Type B pancreatic cell (in vitro differentiated cells): ENCODE measurements at places on chromosomes 2 and 18. TPM values are rescaled to one million over a fixed set of nuclear protein-coding genes. Genes with fewer than 3 reads are reported as not detected.

GRCh38 chr18:36046898-36047297 lies 20.5 kb downstream of the RPRD1A start:
- DNase-seq: no peak

Gene ABCB11
- 0.24 TPM in 1 of 2 replicates, not detected in the other for total RNA-seq

DNA sequence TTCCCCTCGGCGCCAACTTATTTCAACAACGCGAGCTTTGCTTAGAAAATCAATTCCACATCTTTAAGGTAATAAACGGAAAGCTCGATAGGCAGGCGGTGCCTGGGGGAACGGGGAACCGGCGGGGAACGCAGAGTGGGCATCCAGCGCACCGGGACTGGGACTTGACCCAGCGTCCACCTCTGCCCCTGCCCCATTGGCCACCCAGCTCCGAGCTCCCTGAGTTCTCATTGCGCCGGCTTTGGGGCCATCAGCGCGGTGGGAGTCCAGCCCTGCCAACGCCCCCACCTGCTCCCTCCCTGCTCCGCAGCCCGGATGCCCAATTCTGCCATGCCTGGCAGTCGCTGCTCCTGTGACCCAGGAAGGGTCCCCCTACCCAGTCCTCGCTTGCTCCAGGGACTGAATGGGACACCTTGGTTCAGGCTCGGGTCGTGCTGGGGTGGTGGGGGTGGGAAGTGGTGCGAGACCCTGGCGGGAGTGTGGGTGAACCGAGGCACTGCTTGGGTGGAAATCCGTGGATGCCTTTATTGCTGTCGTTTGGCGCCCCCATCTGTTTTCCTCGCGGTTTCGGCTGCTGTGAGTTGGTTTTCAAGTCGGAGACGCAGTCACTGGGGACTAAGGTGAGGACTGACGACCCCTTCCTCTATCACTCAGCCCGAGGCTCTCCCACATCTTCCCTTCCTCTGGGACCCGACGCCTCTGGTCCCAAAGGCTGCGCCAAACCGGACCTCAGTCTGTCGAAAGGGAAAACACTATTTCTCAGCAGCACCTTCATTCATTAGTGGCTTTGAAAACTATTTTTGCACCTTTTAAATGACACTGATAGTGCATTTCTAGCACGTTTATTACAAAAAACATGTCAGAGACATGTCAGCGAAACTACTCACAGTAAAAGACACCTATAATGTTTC lies 2.4 kb upstream of the EVX2 start:
- peak; percentile 70 for DNase-seq

- DNase-seq: no peak
Observed at GRCh38 chr2:222468346-222468745, 44.0 kb downstream of the SGPP2 start.

DNA sequence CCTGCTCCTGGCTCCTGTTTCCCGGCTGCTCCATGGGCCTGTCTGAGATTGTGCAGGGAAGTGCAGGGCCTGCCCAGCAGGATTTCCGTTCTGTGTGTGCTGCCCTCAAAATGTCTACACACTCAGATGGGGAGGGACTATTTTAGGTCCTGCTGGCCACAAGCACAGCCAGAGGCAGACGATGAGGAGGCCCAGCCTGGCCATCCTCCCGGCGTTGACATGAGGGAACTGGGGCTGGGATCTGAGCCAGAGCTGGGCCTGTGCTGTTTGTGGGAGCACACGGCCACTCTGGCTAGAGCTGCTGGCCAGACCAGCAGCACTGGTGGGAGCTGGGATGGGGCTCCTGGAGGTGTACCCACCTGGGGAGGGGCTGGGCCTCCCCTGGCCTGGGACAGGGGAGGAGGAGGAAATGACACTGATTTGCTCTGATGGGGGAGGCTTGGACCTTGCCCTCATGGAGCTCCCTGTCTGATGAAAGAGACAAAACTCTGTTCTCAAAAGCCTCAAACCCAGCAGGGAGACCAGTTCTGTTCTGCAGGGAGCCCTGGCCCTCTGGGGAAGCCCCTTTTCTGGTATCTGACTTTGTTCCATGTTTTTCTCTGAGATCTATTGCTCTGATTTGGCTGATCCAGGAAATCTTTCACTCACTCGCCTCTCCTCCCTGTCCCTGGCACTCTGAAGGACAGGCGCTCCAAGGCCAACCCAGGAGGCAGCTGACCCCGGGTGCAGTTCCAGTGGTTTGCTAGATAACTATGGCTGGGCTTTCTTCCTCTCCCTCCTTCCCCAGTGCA lies 161.8 kb downstream of the DYSF start:
- DNase-seq: peak; percentile 63

DNA sequence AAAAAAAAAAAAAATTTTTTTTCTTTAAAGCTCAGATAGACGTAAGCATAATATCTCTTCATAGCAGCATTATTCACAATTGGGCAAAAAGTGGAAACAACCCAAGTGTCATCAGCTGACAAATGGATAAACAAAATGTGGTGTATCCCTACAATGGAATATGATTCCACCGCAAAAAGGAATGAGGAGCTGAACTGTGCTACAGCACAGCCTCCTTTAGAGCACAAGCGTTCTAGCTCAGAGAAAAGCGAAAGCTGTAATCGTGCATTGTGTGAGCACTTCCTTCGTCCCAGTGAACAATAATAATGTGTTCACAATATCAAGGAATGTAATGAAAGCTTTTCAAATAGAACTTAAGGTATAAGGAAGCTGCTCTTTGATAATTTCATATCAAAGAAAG lies 11.7 kb upstream of the CHMP1B start:
- no peak for DNase-seq

DNA sequence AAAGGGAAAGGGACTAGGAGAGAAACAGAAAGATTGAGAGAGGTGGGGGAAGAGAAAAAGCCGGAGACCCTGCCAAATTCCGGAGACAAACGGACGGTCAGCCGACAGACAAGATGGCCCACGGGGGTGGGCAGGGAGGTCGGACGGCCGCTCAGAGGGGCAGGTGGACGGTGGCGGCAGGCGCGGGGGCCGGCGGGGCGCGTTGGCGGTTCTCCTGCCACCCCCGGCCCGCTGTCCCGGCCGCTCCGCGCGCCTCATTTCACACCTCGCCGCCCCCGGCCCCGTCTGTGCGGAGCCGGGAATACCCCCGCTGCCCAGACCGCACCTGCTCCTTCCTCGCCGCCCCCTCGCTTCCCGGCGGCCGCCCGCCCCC lies 935 bp downstream of the SLC30A3 start:
- DNase-seq: no peak

Gene PER2
- total RNA-seq: 14.0 and 15.5 TPM in 2 replicates

Gene MYO1B
- total RNA-seq: 46.7 and 67.7 TPM in 2 replicates

Gene KHK
- 14.7 and 28.4 TPM in 2 replicates for total RNA-seq

DNA sequence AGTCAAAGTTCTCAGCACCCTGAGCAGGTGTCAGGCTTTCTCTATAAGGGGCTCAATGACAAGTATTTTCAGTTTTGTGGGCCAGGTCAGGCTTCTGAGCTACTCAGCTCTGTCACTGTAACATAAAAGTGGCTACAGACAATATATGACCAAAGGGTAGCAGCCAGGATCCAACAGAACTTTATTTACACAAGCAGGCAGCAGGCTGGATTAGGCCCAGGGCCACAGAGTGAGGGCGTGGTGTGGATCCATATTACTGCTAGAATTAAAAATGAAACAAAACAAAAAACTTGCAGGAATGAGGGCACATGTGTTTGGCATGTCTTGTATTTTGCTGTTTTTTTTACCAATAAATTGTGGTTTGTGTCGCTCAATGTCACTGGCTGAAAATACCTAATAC lies 143.7 kb downstream of the EIPR1 start:
- DNase-seq: no peak

DNA sequence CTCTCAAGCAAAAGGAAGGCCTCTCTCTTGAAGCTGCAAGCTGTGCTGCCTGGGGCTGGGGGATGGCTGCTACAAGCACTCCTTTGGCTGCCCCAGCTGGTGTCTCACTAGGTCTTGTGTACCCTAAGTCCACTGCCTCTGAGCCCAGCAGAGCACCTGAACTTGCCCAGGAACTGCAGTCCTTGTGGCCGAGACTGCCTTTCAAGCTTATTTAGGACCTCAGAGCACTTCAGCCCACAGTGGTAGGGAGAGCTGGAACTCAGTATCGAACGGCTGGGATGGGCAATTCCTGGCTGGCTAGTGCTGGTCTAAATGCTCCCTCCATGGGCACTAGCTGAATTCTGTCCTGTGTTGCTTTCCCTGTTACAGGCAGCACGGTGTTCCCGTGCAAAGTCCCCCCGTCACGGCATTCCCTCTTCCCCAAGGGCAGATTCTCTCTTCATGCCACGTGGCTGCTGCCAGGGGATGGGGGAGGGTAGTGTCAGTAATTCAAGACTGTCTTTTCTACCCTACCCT lies 25.9 kb downstream of the STPG4 start:
- no peak for DNase-seq

GRCh38 chr18:79405781-79406575 lies 10.2 kb downstream of the NFATC1 start:
- no peak for DNase-seq

Gene ACMSD
- total RNA-seq: 0.14 TPM in 1 of 2 replicates, not detected in the other

- DNase-seq: no peak
Observed at GRCh38 chr2:31322371-31322770, 88.4 kb downstream of the EHD3 start.

Gene THADA
- total RNA-seq: 35.6 and 59.8 TPM in 2 replicates

Gene TOGARAM2
- total RNA-seq: 1.6 and 3.6 TPM in 2 replicates

- peak; percentile 79 for DNase-seq
Observed at GRCh38 chr2:156332534-156333273, at the start of gene NR4A2. Gene NR4A2 (minus strand): TSS chr2:156332721. CDS start chr2:156330186, 2,535 bp downstream.

Gene BCL2L11
- 28.7 and 29.2 TPM in 2 replicates for total RNA-seq

DNA sequence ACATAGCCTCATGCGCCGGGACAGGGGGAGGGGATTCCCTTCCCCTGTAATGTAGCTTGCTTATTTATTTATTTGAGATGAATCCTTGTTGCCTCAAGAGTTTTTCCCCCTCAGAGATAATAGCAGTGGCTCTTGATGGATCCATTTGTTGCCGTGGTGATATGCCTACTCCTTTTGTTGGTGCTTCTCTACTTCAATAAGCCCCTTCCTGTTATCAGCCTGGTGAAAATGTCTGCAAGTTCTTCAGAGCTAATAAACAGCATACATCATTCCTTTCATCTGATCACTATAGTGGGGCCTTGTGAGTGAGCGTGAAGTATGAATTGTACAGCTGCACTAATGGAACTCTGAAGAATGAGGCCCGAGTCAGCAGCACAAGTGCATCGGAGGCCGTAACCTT lies 19.4 kb downstream of the FZD5 start:
- no peak for DNase-seq

GRCh38 chr18:45788861-45789260 lies 36.6 kb upstream of the SIGLEC15 start:
- no peak for DNase-seq

Gene IKZF2
- 57.0 and 153 TPM in 2 replicates for total RNA-seq

DNA sequence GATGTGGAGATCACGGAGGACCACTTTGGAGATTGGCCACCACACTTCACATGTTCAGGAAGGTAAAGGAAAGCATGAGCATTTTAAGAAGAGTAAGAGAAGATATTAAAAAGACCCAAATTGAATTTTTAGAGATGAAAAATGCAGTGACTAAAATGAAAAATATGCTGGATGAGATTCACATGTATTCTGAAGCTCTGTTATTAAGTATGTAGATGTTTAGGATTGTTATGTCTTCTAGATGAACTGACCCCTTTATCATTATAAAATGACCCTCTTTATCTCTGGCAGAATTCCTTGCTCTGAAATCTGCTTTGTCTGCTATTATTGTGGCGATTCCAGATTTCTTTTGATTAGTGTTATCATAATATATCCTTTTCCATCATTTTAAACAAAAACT lies 36.0 kb upstream of the DYNC2LI1 start:
- no peak for DNase-seq

DNA sequence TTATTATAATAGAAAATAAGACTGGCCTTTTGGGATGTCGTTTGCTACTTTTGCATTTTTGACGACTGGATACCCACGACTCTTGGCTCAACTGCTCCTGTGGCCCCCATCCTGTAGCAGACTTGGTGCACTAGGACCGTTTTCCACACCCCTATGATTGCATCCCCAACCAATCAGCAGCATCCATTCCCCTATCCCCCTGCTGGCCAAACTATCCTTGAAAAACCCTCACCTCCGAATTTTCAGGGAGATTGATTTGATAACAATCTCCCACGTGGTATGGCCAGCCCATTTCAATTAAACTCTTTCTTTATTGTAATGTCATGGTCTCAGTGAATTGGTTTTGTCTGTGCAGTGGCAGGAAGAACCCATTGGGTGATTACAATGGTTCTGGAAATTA lies 37.9 kb upstream of the TTR start:
- DNase-seq: no peak

DNA sequence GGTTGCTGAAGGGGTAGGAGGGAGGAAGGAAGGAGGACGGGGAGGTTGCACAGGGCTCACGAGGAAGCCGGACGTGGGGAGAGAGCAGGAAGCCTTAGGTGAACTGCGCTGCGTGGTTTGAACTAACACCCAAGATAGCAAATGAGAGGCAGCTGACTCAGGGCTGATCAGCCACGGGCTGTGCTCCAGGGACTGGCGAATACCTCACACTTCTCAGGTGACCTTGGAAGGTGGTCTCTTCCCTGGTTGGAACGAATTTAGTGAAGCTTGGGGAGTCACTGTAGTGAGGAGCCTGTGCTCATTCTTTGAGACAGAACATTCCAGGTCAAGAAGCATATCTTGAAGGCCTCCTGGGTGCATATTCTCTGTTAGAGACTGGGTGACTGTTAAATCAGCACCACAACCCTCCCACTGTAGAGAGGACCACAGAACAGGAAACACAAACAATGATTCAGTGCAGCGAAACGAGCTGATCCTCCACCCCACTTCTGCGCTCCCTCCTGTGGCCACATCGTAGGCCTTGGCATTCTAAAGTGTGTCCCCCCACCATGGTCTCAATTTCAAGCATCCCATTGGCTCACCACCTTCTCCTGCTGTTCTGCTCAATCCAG lies 33.8 kb downstream of the TOGARAM2 start:
- DNase-seq: no peak

DNA sequence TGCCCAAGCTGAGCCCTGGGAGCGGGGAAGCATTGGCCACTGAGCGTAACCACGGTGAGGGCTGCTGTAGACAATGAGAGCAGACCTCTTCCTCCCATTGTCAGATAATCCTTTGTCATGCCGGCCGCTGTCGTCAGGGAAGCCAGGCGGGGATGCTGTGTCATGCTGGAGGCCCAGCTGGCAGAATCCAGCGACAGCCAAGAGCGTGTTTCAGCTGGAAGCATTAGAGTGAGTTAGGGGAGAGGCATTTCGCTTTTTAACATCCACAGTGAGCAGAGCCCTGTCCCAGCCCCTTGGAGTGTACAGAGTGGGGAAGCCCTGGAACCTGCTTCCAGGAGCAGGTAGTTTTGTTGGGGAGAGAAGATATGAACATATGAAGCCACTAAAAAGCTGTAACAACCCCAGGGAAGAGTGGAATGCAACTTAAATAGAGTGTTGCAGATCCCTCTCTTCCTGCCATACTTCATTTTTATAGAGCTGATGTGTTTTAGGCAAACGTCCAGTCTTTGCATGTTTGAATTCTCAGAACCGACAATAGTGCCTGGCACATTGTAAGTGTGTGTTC lies 7.0 kb downstream of the CTIF start:
- no peak for DNase-seq

GRCh38 chr2:225598426-225598825 lies 198.9 kb downstream of the NYAP2 start:
- DNase-seq: no peak
